Thoracic aorta endothelial cell (primary cell): ENCODE measurements at places on chromosomes 3 and 15. TPM values are rescaled to one million over a fixed set of nuclear protein-coding genes. Genes with fewer than 3 reads are reported as not detected.

The CYP8B1 gene
- total RNA-seq: not detected in 2 replicates

The IQCH gene
- 2.4 and 2.9 TPM in 2 replicates for total RNA-seq

The CCDC191 gene
- total RNA-seq: 2.1 TPM in 2 replicates

The MKRN2OS gene
- not detected in 2 replicates for total RNA-seq

The IGSF11 gene
- total RNA-seq: 0.07 TPM in 1 of 2 replicates, not detected in the other

The TRIM71 gene
- not detected in 2 replicates for total RNA-seq

The SEMA7A gene
- 0.53 and 1.0 TPM in 2 replicates for total RNA-seq

The CHRD gene
- total RNA-seq: 0.07 and 0.13 TPM in 2 replicates

The SEC22A gene
- total RNA-seq: 30.3 and 36.5 TPM in 2 replicates
